Activated CD4-positive, alpha-beta T cell treated with anti-CD3 and anti-CD28 coated beads, Interleukin-2, amount 50 U/mL, for 48 hours (primary cell): ENCODE measurements at places on chromosomes 6 and 20.

- DNase-seq: no peak
These were observed 48.7 kb downstream of the SLC35F1 start for GRCh38 chr6:117955684-117956256.

GRCh38 chr20:40668449-40669228 lies 20.4 kb downstream of the MAFB start:
- no peak for DNase-seq

GRCh38 chr6:16836144-16836981 lies 75.1 kb upstream of the ATXN1 start:
- DNase-seq: no peak

DNA sequence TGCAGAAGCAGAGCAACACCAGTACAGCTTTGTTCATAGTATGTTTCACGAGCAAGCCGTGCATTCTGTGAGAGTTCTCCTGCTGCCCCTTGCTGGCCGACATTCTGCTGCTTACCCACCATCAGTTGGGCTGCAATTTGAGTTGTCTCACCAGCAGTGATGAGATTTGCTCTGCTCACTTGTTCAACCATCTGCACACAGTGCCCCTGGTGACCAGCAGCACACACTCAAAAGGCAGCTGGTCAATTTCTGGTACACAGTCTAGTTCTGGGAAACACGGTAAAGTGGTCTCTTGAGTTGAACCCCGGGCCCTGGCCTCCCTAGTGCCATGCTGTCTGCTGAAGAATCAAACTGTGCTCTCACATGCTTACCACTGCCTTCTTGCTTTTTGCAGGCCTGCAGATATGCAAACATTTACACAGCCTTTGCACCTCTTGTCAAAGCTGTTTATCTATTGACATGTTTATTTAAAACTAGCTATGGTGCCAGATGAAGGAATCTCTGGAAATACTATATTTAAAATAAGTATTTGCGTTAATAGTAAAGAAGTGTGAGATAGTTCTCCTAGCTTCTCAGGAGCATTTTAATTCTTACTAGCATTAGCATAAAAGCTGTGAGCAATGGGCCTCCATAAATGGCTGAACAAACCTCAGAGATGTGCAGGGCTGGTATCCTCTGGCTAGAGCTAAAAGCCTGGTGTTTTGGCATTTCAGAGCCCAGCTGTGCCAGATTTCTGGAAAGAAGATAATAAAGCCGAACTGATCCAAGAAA lies 234.3 kb downstream of the ARHGAP18 start:
- DNase-seq: no peak

- no peak for DNase-seq
These were observed 39.0 kb downstream of the SYTL3 start for GRCh38 chr6:158688860-158689259.

GRCh38 chr20:24157213-24157612 lies 168.6 kb upstream of the GGTLC1 start:
- DNase-seq: no peak

DNA sequence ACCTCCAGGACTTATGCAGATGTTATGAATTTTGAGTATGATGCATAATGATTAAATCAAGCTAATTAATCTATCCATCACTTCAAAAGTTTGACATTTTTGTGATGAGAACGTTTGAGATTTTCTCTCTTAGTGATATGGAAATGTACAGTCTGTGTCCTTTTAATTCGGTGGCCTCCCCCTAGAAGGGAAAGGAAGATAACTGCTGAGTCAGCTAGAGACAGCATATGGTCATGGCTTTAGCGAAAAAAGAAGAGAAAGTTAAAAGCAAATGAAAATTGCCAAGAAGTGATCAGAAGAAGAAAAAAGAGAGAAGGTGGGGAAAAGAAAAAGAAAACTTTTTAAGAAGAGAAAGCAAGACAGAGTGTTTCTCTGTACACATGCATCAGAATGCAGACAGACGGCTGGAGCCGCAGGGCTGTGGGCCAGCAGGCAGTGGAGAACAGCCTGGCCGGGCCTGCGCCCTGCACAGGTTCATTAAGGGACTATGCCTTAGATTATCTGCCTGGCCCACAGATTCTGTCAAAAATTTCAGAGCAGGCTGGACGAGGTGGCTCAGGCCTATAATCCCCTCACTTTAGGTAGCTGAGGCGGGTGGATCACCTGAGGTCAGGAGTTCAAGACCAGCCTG lies 7.7 kb downstream of the PRR18 start:
- no peak for DNase-seq

DNA sequence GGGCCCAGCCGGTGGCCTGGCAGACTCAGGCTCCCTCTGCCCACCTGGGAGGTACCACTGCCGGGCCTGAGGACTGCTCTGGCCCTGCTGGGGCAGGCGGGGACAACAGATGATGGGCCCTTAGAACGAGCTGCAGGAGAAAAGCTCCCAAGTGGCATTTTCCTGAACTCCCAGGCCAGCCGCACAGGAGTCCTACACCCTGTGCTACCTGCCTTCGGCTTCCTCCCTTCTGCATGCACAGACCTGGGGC lies 41.3 kb downstream of the DSTN start:
- no peak for DNase-seq

- DNase-seq: no peak
These were observed 110.9 kb upstream of the LAMP5 start for GRCh38 chr20:9403448-9403847.

GRCh38 chr6:11168091-11168635 lies 56.6 kb upstream of the ERVFRD-1 start:
- DNase-seq: no peak

DNA sequence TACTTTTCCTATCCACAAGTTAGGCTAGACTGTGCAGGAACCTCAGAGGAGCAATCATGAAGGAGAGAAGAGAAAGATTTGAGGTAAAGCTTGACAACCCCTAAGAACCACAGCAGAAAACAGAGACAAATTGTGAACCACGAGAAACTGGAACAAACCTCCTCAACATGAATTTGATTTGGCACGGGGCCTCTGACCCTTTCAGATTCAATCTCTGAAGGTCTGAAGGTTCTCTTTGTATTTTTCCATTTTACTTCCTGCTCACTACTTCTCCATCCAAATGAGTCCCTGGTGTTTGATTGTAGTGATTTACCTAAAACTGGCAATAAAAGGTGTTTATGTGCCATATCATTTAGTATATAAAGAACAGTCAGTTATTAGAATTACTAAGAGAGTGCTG lies 126.1 kb upstream of the STXBP5 start:
- DNase-seq: no peak

DNA sequence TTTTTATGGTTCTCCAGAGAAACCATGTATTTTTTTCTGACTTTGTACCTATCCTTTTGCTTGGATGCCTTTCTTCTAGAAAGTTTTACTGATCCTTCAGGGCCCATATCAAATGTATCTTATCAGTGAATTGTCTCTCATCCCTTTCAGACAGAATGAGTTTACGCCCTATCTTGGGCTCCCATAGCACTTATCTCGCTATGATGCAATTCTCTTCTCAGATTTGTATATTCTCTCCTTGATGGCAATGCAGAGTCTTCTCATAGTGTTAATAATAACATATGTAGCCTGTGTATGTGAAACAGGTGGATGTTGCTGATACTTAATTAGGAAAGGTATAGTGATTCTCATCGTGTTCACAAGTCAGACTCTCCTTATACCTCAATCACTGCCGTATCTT lies 336.2 kb downstream of the UTRN start:
- DNase-seq: no peak

GRCh38 chr6:134420614-134421181 lies 102.8 kb upstream of the SGK1 start:
- no peak for DNase-seq

DNA sequence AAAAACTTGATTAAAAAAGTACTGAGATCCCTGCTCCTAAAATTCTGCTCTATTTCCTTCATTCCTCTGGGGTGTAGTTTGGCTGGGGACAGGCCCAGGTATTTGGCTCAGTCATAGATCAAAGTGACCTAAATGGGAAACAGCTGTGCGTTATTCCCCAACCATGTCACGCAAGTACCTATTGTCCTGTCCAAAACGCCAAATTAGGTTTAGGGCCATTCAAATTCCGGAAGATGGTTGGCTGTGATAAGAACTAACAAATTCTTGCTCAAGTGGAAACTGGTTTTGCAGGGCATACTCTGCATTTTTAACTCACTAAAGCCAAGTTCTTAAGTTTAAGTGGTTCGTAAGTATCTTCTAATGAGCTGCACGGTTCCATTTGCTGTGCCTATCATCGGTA lies 147.6 kb upstream of the TMEM170B start:
- DNase-seq: no peak

DNA sequence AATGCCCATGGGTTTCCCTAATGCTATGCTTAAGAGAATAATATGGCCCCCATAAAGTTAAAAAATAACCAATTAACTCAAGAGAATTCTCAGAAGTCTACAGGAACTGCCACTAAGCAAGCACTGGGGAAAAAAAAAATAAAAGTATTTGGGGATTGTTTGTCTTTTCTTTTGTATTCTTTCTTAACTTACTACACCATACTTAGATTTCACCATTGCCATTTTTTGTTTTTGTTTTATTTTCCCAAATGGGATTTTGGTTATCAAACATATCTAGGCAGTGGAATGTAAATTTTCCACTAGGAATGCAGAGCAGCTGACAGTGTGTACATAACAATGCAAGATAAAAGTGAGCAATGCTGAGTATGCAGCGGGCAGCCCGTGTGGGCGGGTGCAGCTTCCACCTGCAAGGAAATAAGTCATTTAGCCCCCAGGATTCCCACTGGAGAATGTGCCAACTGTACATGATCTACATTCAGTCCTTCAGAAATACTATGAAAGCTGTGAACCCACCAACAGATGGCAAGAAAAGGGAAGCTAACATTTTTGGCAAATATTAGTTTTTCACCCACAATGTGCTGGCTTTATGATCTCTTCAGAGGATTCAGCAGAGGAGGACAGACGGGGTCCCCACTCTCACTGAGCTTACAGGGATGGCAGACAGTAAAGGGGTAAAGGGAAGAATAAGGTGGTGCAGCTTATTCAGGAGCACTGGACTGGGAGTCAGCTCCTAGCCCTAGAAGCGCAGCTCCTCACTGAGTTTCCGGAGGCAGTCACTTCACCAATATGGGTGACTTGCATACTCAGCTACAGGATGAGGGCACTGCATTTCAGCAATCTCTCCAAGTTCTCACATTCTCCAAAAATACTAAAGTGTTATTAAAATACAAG lies 44.4 kb downstream of the DCDC2 start:
- no peak for DNase-seq
